Activated B cell treated with CpG ODN at 0.5 μM for 24 hours (primary cell): ENCODE measurements at places on chromosomes 3 and 15.
A peak's percentile ranks its signal among the peaks of the same experiment; 100 is the strongest.

- no peak for DNase-seq
Measured at GRCh38 chr3:159640225-159640624, 348.4 kb upstream of the IL12A start.

DNA sequence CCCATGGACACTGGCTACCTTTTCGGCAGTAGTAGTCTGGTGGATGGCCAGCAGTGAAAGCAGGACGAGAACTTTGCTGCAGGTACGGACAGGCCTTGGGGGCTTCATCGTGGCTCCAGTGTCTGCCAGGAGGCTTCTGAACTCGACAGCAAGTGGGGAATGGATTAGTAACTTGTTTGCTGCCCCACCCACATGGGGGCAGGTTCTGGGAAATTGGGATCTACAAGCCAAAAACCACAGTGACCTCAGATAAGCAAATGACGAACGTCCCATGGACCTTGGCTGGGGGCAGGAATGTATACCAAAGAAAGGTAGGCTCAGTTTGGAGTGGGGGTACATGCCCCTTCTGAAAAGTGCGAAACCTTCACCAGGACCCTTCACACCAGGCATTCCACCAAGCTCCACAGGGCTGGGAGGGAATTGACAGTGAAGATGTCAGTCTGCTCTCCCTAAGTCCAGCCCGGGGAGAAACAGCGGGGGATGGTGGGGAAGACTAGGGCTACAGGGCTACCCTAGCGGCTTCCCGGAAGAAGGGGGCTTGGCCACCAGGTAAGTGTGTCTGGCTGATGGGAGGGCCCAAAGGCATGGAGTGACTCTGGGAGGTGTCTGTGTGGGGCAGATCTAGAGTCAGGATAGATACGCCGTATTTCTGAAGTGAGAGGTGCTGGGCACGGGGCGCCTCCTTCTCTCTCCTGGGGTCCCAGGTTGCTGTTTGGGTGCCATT is at the start of gene ITIH4:
Gene ITIH4, minus strand, starts transcription at position 138 of the 724 bp plus-strand sequence. Its CDS starts 30 bp downstream, at position 108.
- no peak for DNase-seq

DNA sequence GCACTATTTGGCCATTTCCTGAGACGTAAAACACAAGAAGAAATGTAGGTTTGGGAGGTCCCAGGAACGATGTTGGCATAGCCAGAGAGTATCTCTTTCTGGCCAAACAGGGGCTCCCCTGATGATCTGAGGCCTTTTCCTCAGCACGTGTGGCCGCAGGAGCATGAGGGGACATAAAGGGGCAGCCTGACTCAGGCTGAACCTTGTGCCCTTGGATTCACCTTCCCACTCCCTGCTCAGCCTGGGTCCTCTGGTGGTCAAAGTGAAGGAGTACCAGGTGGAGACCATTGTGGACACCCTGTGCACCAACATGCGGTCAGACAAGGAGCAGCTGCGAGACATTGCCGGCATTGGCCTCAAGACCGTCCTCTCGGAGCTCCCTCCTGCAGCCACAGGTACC is 10.6 kb downstream of the CAND2 start:
- DNase-seq, result no peak

- no peak for DNase-seq
Measured at GRCh38 chr3:56115698-56116097, 352.6 kb downstream of the ERC2 start.

GRCh38 chr3:141971571-141971970 is 95.1 kb downstream of the ATP1B3 start:
- no peak for DNase-seq

GRCh38 chr3:98563661-98564281 is 29.6 kb downstream of the CPOX start:
- no peak for DNase-seq

GRCh38 chr3:127070776-127071175 is 87.9 kb downstream of the PLXNA1 start:
- DNase-seq, result no peak

DNA sequence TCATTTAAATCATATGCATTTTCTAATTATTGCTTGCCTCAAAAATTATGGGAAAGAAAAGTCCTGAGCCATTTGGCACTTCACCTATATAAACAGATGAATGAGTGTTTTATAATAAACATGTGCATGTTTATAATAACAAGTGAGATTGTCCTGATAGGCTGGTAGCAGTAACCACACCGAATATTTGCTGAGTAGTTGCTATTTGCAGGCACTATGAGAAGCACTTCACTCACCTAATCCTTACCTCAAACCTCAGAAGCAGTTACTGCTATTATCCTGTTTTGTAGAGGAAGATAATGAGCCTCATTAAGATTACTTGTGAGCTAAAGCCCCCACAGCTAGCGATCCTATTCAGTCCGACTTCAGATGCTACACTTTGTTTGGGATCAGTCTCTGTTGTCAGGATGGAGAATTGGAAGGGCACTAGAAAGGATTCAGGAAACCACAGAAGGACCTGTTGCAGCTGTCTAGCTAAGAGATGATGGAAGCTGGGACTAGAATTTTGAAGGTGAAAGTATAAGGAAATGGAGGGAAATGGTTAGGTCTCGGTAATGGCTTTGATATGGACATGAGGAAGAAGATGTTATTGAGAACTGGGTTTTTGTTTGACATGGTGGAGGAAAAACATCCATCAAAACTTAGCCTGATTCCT is 28.4 kb upstream of the MAGI1 start:
- DNase-seq, result no peak

DNA sequence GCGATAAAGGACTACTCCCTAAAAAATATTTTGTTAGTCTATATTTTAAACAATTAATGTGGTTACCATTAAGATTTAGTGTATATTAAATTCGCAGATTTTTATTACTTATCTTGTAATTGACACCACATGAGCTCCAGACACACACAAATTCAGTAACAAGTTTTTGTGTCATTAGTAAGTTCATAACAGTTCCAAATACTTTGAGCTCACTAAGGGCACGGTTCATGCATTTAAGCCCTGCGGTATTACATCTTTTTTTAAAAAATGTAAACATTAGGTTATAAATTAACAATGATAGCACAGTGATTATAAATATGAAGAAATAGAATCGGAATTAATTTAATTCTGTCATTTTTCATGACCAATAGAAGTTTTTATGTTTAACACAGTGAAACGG is 317.3 kb downstream of the ZNF385D start:
- DNase-seq, result no peak

DNA sequence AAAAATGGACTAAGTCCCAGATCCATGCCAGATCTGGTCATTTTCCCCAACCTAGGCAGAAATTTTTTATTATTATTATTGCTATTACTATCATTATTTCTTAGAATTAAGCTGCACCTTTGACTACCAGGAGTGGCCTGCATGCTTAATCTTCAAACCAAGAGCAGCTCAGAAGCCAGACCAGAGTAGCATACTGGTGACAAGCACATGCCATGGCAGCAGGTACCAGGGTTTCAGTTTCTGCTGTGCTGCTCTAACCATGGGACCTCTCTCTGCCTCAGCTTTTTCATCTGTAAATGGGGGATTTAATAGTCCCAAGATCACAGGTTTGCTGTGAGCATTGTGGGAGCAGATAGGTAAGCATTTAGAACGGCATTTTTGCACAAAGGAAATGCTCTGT is 262.3 kb downstream of the SLCO3A1 start:
- DNase-seq, result no peak

DNA sequence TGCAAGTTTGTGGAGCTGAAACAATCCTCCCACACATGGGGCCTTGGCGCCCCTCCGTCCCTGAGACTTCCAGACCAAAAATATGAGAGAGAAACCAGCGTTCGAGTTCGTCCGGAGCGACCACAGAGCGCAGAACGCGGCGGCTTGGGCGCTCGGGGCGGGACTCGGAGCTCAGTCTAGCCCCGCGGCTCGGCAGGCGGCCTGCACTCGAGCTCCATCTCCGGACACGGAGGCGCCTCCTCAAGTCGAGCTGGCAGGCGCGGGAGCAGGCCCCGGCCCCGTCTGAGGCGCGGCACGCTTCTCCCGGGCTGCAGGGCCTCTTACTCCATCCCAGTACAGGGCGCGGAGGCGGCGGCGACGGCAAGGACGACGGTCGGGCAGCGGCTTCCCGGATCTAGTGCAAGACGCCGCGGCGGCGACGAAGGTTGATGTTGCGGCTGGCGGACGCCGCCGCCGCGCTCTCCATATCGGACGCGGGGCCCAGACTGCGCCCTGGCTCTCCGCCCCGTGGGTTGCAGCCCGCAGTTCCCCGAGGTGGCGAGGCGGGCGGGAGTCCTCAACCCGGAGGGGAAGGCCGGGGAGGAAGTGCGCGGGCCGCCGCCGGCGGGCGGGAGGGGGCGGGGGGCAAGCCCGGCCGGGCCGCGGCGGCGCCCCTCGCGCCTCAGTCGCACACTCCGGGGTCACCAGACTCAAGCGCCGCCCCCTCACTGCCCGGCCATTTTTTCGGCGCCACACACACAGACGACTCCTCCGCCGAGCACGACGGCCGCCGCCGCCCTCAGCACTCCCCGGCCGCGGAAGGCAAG is 674 bp downstream of the MSL2 start:
- DNase-seq, result peak; percentile 85

- no peak for DNase-seq
Measured at GRCh38 chr3:132595014-132595413, 2.1 kb upstream of the ACKR4 start.

DNA sequence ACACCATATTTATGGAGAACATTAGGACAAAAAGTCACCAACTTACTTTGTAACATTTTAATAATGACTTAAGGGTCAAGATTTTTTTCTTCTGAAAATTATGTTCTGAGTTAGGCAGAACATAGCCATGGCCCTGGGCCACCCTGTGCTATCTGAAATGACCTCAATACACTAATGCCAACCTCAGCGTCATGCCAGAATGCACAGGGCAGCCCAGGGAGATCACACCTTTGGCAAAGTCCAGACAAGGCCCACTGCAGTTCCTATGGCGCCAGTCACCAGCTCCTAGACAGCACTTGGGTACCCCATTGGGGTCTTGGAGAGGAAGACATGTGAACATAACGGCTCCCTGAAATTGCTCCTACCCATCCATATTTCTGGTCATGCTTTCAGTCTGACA is 33.1 kb downstream of the HCLS1 start:
- no peak for DNase-seq

DNA sequence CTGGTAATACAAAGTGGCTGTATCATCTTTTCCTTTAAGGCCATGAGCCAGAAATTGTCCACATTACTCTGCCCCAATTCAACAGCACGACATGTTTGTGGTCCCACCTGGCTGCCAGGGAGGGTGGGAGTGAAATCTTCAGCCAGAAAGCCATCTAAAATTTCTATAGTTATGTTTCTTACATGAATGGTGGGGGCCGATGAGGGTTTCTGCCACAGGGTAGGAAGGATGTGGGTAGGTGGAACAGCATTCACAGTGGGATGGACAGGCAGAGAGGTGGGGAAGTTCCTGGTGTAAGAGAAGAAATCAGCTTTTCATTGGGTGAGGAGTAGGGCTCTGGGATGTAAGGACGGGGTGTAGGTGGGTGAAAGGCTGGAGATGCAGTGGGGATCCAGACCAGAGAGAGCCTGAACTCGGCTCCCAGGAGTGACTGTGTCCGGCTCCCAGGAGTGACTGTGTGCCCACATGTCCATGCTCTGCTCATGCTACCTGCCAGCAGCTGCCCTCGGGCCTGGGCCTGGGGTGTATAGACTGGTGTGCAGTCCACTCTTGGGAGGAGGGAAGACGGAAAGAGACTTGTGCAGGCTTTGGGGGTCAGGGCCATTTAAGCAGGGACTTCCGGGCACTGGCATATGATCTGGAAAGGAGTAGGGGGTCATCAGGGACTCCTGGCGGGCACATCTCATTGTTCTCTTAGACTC is 3.8 kb upstream of the FBLN2 start:
- no peak for DNase-seq

- DNase-seq, result no peak
Measured at GRCh38 chr15:89756897-89757296, 5.8 kb upstream of the MESP1 start.

GRCh38 chr3:188542196-188542595 is 388.2 kb downstream of the LPP start:
- no peak for DNase-seq

- DNase-seq, result no peak
Measured at GRCh38 chr3:25658836-25659235, 5.9 kb downstream of the TOP2B start.

DNA sequence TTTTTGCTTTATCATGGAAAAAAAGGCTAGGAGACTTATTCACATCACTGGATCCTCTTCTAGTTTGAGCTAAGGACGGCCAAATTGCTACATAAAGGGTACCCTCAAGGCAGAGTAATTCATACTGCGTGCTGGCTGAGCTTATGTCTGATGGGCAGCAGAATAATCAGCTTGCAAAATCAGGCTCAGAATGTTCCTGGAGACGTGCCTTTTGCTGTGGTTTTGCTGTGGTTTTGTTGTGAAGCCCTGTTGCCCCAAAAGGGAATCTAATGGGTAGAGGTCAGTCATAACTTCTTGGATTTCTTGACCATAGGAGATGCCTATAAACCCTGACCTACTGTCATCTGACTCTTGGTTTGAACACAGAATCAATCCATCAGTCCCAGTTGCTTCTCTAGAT is 189.9 kb downstream of the SOX2 start:
- no peak for DNase-seq

DNA sequence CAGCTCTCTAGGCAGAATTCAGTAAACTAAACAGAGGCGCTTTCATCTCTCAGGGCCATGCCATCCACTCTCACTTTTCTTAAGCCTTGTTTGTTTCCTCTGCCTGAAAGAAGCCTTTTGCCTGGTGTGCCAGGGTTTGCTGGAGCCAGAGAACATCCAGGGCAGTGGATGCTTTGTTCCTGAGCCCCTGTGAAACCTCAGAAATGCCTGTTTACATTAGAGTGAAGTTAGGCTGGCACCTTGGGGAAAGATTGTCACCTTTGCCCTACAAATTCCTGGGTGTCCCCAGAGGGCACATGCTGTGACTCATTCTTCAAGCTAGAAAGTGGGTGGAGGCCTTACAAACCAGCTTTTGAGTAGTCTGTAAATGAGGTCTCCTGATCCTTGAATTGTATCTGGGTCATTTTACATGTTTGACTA is 10.7 kb upstream of the TRAK1 start:
- DNase-seq, result peak; percentile 51

GRCh38 chr15:62121273-62122015 is 43.6 kb downstream of the C2CD4B start:
- DNase-seq, result no peak

DNA sequence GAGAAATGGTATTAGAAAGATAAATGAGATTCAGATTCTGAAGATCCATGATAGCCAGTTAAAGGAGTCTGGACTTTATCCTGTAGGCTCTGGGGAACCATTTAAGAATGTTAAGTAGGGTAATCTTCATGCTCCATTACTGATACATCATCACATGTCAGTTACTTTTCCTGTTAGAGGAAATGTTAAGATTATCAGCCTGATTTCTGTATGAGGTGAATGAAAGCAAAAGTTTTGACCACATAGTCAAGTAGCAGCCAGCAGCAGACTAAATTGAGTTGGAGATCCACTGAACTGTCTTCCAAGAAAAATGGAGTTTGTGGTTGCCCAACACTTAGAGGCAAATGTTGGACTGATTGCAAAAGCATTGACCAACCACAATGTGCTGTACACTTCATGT is 4.7 kb upstream of the COPB2 start:
- no peak for DNase-seq

GRCh38 chr15:74269362-74270035 is 33.4 kb downstream of the CCDC33 start:
- DNase-seq, result no peak

GRCh38 chr15:38053205-38053604 is 118.8 kb downstream of the TMCO5A start:
- no peak for DNase-seq

- no peak for DNase-seq
Measured at GRCh38 chr3:187802928-187803259, 57.6 kb upstream of the BCL6 start.
